ENCODE measurements at places on chromosomes 4 and X. TPM values are rescaled to one million over a fixed set of nuclear protein-coding genes. Genes with fewer than 3 reads are reported as not detected.

DNA sequence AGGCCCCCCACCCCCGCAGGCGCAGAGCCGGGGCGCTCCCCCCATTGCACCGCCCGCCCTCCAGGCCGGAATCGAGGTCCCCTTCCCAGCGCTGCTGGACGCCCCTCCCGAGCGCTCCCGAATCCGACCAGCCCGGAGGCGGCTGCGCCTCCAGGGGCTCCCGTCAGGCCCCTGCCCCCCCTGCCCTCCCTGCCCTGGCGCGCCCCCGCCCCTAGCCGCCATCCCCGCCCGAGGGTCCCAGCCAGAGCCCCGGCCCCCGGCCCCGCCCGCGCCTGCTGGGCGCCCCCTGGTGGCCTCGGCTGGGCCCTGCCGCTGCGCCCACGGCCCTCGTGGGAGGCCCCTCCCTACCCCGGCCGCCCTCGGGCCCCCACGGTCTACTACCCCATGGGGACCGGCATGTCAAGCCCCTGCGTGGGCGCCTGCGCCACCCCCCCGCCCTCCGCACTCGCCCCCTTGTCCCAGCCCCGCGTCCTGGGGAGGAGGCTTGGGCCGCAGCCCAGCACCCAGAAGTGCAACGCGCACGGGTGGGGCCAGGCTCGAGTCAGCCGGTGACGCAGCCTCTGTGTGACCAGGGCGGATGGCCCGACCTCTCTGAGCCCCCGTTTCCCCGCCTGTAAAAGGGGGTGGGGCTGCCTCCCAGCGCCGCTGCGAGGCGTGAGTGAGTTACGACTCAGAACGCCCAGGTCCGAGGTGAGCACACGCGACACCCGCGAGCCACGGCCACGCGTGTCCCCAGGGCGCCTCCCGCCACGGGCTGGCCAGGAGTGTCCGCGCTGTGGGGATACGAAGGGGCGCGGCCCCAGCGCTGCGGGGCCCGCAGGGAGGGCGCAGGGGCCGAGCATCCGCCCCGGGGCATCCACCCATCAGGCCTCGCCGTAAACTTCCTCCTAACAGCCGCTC, 104.9 kb downstream of the FAM53A start:
- H3K36me3 ChIP-seq: peaks cover 9% of the 10 kb centered on the region
- no peak overlapping the region for H3K27ac ChIP-seq
- peaks cover 3% of the 10 kb centered on the region for H3K4me1 ChIP-seq
- DNase-seq: peak; percentile 72
- peak overlapping the region; percentile 76 for H3K4me3 ChIP-seq

DNA sequence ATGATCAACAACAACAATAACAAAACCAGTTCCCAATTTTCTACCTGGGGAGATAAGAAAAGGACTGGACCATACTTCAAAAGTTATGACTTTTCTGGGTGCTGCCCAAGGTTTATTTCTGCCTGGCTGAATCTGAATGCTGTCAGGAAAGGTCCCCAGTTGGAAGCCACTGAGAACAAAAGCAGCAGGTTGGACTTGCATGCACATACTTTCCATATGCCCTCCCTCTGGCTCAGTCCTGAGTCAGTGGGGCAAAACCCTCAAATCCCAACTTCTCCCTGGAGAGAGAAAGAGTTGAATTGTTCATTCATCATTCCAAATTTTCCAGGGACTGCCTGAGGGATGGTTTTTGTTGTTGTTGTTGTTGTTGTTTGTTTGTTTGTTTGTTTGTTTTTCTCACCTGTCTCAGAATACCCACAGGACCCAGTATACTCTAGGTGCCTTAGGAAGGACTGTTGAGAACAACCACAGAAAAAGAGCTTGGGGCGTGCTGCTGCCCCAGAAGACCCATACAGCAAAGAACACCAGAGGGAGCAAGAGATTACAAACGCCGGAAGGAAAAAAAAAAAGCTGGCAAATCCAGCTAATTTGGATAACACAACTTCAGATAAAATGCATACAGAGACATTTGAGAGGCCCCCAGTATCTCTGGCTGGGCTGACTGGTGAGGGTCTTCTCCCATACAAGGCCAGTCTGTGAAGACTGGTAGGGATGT, 138.9 kb upstream of the INPP4B start:
- no peak for DNase-seq
- no peak overlapping the region for H3K4me3 ChIP-seq
- no peak overlapping the region for H3K27ac ChIP-seq
- H3K27me3 ChIP-seq: no peaks in the 10 kb centered on the region

DNA sequence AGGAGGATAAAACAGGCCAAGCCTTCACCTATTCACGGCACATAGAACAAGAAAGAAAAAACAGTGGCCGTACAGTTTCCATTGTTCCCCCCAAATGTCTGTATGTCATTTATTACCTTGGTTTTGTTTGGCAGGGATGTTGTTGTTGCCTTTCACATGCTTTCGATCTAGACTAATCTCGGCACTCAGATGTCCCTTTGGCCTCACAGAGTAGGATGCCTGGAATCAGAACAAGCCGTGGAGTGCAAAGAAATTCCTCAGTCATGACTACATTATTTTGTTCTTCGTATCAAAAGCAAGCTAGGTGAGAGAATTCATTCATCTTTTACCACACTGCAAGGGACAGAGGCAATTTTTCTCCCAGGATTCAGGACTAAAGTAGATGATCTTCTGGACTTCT, 106.9 kb downstream of the SMIM20 start:
- no peaks in the 10 kb centered on the region for H3K36me3 ChIP-seq
- no peak overlapping the region for H3K4me3 ChIP-seq
- H3K27me3 ChIP-seq: no peaks in the 10 kb centered on the region
- no peak for DNase-seq

DNA sequence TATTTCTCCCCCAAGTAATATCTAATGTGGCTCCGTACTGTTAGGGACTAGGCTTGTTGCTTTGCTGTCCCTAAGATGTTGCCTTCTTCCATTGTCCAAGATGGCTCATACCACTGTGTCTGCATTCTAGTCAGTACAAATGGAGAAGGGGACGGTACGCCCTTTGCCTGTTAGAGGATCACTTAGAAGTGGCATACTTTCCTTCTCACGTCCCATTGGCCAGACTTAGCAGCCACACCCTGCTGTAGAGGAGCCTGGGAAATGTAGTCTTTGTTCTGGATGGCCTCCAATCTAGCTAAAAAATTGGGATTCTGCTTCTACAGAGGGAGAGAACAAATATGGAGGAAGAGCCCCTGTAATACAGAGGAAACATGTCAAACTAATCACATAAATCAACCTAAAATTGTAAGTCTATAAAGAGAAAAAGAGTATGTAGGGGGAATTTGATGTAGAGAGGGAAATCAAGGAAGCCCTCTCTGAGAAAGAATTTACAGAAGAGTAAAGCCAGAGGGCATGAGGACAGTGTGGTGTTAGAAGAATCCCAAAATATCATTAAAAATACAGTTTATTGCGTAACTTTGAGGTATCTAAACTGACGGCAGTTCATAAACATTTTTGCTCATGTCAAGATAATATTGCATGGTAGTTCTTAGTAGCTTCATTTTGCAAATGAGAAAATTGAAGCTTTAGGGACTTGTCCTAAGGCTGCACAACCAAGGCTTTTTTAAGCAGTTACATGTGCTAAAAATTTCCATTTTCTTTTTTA, 15.1 kb downstream of the PRIMPOL start:
- H3K4me1 ChIP-seq: peaks cover 8% of the 10 kb centered on the region
- H3K4me3 ChIP-seq: no peak overlapping the region
- no peak for DNase-seq
- no peak overlapping the region for H3K27ac ChIP-seq
- peaks cover 8% of the 10 kb centered on the region for H3K36me3 ChIP-seq

DNA sequence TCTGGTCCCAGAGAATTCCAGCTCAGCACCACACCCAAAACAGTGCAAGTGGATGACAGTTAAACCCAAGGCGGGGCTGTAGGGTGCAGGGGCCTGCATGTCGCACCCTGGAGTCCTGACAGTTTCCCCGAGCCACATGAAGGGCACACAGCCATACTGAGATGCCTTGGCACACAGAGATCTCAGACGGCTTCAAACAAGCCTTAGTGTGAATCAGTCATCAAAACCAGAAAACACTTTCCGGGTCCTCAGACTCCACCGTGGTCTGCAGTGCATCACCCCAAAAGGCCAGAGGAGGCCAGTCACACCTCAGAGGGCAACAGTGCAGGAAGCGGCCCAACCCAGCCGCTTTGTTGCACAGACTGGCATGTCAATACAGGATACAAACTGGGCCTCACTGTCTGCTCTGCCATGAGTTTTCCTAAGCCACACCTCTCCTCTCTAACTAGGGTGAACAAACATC, 64.6 kb upstream of the ENPP6 start:
- no peak overlapping the region for H3K4me3 ChIP-seq
- H3K4me1 ChIP-seq: no peaks in the 10 kb centered on the region
- no peaks in the 10 kb centered on the region for H3K27me3 ChIP-seq
- H3K27ac ChIP-seq: no peak overlapping the region
- no peaks in the 10 kb centered on the region for H3K36me3 ChIP-seq

- H3K27me3 ChIP-seq: no peaks in the 10 kb centered on the region
- H3K27ac ChIP-seq: no peak overlapping the region
- H3K36me3 ChIP-seq: no peaks in the 10 kb centered on the region
- no peak for DNase-seq
These were observed 33.0 kb downstream of the NLRP2B start for GRCh38 chrX:57647020-57647419.

- no peak for DNase-seq
- no peaks in the 10 kb centered on the region for H3K27me3 ChIP-seq
- no peak overlapping the region for H3K4me3 ChIP-seq
- peaks cover 4% of the 10 kb centered on the region for H3K4me1 ChIP-seq
- no peak overlapping the region for H3K27ac ChIP-seq
These were observed 127.3 kb upstream of the CPEB2 start for GRCh38 chr4:14874990-14875389.

DNA sequence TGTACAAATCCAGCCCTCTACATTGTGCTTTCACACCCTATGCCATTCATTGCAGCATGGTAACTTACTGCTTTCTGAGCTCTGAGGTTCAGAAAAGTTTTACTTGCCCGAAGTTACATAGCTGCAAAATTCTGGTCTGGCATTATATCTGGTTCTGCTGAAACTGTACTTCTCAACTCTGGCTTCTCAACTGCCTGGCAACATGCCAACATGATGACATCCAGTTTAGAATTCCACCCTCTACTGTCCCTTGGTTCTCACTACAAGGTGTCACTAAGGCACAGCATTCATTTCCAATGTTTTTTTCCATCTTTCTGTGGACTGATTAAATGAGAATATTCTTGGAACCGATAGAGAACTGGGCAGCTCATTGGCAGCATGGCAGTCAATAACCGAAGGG, 242.9 kb upstream of the PRPS2 start:
- DNase-seq: no peak
- no peaks in the 10 kb centered on the region for H3K4me1 ChIP-seq
- no peaks in the 10 kb centered on the region for H3K27me3 ChIP-seq
- no peak overlapping the region for H3K4me3 ChIP-seq
- no peaks in the 10 kb centered on the region for H3K36me3 ChIP-seq
- no peak overlapping the region for H3K27ac ChIP-seq

GRCh38 chr4:98739751-98740150, 81.3 kb upstream of the TSPAN5 start:
- peaks cover 1% of the 10 kb centered on the region for H3K27me3 ChIP-seq
- H3K27ac ChIP-seq: no peak overlapping the region
- no peaks in the 10 kb centered on the region for H3K4me1 ChIP-seq
- H3K4me3 ChIP-seq: no peak overlapping the region

DNA sequence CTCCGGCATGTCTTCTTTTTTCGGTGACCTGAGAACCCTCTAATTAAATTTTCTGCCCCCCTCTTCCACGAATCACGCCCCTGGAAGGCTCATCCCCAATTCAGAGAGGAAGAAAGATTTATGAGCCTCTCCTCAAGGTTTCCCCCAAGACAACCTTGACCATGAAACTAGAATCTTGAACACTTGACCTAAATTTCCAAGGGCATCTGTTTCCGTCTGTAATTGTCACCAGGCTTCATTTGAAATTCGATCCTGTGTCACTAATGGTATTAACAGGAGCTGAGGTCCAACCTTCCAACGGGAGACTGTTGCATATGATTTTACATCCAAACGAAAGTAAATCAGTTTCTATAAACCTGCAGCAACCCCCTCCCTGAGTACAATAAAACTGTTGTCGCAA, 139.9 kb upstream of the ZIC3 start:
- H3K27ac ChIP-seq: no peak overlapping the region
- H3K4me3 ChIP-seq: peak overlapping the region; percentile 79
- DNase-seq: no peak
- no peaks in the 10 kb centered on the region for H3K36me3 ChIP-seq

- H3K4me1 ChIP-seq: no peaks in the 10 kb centered on the region
- H3K27me3 ChIP-seq: no peaks in the 10 kb centered on the region
- H3K27ac ChIP-seq: no peak overlapping the region
- DNase-seq: no peak
- no peak overlapping the region for H3K4me3 ChIP-seq
- no peaks in the 10 kb centered on the region for H3K36me3 ChIP-seq
These were observed 34.0 kb upstream of the GYPA start for GRCh38 chr4:144174401-144175067.

GRCh38 chr4:159298502-159298901, 195.6 kb downstream of the RAPGEF2 start:
- no peak overlapping the region for H3K27ac ChIP-seq
- H3K27me3 ChIP-seq: peaks cover 2% of the 10 kb centered on the region
- no peak for DNase-seq
- H3K4me3 ChIP-seq: no peak overlapping the region
- H3K36me3 ChIP-seq: no peaks in the 10 kb centered on the region
- H3K4me1 ChIP-seq: peaks cover 17% of the 10 kb centered on the region

Gene GIMD1
- total RNA-seq: not detected
